ENCODE measurements at places on chromosomes 5 and 9.

DNA sequence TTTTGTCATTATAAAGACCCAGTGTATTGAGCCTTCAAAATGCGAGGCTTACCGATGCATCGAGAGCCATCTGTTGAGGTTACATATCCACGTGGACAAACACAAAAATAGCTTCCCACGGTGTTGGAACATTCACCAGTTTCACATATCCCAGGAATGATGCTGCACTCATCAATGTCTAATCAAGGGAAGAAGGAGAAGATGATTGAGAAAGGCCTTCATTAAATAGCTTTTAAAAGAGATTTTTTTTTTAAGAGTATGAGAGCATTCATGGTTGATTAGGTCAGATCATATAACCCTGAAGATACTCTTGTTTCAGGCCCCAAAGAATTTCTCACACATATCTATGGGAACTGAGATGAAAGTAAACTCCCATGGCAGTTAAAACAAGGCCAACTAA lies 129.4 kb downstream of the FBN2 start:
- DNase-seq = no peak

GRCh38 chr9:96171728-96172127 lies 130.2 kb downstream of the HSD17B3 start:
- DNase-seq = no peak

- DNase-seq = no peak
Measured at GRCh38 chr9:134611046-134611445, 30.6 kb upstream of the COL5A1 start.

DNA sequence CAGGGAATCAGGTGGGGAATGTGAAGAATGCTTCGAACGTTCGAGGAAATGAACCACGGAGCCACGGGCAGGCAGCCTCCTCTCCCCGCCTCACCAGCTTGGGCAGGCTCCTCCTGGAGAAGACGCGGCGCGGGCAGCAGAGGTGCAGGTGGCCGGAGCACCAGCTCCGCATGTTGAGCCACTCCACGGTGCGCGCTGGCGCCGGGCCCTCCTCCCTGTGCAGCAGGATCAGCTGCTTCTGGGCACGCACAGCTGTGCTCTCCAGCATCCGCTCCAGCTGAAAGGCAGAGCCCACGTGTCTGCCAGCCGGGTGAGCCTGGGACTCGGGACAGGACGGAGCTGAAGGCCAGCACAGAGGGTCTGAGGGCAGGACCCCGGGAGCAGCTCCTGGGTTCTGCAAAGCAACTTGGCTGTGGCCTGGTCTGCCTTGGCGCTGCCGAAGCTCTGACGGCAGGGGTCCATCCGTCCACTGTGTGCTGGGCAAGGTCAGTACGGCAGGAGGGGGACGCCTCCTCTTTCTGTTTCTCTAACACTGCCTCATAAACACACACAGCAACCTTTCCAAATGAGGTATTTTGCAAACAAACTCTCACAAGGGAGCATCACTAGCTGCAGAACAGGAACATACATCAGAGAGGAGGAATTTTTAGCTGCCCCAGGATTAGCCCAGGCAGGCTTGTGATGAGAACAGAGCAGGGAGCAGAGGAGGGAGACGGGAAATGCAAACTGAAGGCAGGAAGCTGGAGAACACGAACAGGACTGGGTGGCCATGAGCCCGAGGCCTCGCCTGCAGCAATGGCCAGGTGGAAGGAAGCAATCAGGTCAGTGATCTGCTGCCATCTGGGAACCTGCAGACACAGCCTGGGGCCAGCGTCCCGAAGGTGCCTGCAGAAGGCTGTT lies 20.1 kb upstream of the NSMF start:
- no peak for DNase-seq

- DNase-seq = no peak
Measured at GRCh38 chr9:35490910-35491465, 1.1 kb downstream of the RUSC2 start.

DNA sequence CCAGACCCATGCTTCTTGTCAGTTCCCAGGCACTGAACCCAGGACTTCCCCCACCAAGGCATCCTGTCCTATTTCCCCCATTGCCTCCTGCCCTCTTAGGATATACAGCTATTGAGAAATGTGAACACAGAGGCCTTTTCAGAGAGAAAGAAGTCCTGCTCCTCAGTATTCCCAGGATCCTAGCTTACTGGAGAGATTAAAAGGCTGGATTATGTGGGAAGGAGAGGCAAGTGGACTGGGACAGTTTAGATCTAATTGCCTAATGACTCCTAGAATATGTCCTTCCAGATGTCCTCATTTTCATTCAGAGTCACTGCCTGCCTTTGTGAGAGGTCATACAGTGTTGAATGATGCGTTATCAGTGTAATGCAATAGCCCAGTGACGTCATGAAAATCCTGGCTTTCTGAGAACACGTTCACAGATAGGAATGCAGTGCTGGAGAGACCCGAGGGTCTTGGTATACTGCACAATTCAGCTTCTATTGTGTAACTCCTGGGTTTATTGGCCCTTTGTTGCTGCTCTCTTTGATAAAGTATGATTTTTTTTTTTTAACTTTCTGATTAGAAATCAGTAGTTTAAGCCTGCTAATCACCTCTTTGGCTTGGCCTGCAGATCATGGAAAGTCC lies 26.2 kb downstream of the WWC1 start:
- peak; percentile 98 for DNase-seq

GRCh38 chr5:161546470-161547301 lies at the start of gene GABRB2:
GABRB2 (minus strand) TSS chr5:161546725; CDS start chr5:161546643, 82 bp downstream.
- DNase-seq = peak; percentile 24

GRCh38 chr5:137714494-137714893 lies 21.4 kb downstream of the KLHL3 start:
- DNase-seq = no peak

DNA sequence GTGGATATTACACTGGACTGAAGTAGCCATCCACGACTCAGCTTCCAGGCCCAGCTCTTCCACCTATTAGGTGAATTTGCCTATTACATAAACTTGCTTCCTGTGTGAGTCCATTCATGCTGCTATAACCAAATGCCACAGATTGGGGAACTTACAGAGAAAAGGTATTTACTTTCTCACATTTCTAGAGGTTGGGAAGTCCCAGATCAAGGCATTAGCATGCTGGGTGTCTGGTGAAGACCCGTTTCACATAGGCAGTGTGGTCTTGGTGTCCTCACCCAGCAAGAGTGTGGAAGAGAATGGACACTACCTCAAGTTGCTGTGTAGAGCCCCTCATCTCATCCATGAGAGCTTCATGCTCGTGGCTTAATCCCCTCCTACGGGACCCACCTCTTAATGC lies 282.6 kb downstream of the IRX1 start:
- no peak for DNase-seq

GRCh38 chr9:138118601-138119071 lies 241.1 kb downstream of the CACNA1B start:
- no peak for DNase-seq

DNA sequence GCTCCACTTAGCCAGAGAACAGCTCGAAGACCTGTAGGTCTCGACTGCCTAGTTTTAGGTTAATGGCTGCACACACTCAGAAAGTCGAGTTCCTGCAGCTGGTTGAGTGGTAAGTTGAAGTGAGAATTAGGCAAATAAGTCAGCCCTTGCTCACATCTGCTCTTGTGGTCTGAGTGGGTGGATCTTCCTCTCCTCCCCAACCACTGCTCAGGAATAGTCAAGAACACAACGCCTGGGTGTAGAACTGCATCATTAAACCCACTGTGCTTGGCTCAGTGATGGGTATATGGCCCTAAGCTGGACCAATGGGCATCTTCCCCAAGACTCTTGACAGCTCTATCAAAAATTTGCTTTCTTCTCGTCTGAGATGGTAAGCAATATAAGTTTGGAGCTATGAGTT lies 20.9 kb upstream of the ADAM19 start:
- no peak for DNase-seq

DNA sequence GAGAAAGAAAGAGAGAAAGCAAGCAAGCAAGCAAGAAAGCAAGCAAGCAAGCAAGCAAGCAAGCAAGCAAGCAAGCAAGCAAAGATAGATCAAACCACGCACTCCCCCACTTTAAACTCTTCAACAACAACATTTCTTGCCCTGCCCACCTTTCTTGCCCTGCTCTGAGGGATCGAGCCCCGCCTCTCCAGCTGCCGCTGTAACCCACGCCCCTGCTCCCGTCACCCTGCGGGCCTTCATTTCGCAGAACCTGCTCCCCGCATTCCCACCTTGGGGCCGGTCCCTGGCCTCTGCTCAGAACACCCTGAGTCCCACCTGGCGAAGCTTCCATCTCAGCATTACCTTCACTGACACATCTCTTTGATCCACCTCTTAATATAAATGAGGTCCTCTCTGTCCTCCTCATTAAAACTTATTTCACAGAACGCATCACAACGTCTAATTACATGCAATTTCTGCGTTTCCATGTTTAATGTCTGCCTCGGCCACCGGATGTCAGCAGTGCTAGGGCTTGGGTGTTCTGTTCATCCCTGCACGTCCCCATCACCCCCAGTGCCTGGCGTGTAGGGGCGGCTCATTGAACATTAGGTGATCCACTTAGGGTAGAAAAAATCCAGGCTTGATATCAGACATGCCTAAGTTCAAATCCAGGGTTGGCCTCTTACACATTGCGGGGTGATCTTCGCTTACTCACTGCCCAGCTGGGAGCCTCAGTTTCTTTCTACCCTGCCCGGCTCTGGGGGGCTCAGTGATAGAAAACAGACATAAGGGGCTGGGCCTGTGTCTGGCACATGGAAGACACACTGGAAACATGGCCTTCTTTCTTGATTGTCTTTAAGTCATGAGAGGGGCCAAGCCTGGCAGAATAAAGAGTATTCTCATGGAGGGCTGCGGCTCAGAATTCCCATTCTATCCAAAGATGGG lies 187.6 kb downstream of the DAB2IP start:
- no peak for DNase-seq

DNA sequence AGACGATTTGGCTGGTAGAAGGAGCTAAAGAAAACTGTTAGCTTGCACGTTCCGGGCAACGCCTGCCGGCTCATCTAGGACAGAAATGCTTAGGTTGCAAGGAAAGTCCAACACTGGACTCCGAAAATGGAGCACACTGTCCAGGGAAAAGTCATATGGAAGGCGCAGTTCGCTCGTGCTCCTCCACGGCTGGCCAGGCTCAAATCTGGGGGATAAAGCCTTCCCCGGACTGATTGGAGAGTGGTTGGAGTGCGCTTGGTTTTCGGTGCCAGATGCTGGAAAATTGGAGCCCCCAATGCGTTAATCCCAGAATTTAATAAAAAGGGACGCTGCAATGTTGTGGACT lies 955 bp downstream of the CDH6 start:
- no peak for DNase-seq

DNA sequence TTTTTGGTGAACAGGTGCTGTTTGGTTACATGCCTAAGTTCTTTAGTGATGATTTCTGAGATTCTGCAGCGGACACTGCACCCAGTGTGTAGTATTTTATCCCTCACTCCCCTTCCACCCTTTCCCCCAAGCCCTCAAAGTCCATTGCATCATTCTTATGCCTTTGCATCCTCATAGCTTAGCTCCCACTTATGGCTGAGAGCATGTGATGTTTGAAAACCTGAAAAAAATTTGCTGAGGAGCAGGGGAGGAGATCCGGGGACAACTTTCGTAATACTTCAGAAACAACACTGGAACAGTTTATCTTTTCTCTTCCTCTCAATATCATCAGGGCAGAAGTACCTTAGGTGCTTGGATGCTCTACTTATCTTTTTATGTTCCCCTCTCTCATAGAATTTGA lies 226.4 kb downstream of the ADAMTS6 start:
- DNase-seq = no peak

- DNase-seq = no peak
Measured at GRCh38 chr9:125854553-125855275, 107.5 kb downstream of the PBX3 start.

- DNase-seq = no peak
Measured at GRCh38 chr9:4741365-4742089, 525 bp upstream of the AK3 start.

GRCh38 chr5:150189728-150190502 lies at the start of gene SLC6A7:
SLC6A7 (plus strand) TSS chr5:150190062; CDS start chr5:150190328, 266 bp downstream.
- DNase-seq = no peak

DNA sequence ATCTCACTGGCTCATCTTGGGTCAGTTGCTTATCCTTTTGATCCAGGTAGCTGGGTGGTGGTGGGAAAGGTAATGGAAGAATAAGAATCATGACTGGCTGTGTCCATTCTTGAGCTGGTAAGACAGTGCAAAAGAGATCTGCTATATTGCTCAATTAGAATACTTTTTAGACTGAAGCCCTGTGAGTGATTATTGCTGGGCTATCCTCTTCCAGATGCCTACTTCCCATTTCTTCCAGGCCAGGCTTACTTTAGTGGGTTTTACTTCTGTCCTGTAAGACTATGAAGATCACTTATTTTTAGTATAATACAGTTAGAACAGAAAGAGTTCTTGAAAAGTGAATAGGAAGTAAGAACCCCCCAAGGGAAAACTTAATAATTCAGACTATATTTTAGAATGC lies 7.2 kb downstream of the MARCHF6 start:
- DNase-seq = no peak

- peak; percentile 85 for DNase-seq
Measured at GRCh38 chr5:21806943-21807342, 1046.2 kb downstream of the CDH12 start.

DNA sequence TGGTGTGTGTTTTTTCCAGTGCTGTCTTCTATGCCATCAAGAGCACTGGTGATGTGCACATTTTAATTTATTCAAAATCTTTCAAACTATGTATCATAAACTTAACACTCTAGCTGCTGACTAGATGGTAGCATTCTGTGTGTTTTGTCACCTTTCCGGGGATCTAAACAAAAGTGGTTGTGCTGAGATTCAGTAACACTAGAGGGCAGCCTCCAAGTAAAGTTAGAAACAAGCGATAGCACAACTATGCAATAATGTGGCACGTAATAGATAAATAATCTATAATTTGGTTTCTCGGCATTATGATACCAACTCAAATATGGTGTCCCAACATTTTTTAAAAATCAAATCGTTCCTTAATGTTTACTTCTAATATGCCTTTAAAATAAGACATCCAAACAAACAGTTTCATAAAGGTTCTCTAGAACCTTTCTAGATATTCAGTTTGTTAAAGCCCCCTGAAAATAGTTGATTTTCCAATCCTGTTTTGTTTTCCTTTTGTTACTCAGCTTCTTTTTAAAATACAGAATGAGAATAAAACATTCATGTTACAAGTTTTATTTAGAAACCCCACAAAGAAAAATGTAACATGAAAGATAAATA lies 16.9 kb downstream of the SEMA6A start:
- DNase-seq = no peak

DNA sequence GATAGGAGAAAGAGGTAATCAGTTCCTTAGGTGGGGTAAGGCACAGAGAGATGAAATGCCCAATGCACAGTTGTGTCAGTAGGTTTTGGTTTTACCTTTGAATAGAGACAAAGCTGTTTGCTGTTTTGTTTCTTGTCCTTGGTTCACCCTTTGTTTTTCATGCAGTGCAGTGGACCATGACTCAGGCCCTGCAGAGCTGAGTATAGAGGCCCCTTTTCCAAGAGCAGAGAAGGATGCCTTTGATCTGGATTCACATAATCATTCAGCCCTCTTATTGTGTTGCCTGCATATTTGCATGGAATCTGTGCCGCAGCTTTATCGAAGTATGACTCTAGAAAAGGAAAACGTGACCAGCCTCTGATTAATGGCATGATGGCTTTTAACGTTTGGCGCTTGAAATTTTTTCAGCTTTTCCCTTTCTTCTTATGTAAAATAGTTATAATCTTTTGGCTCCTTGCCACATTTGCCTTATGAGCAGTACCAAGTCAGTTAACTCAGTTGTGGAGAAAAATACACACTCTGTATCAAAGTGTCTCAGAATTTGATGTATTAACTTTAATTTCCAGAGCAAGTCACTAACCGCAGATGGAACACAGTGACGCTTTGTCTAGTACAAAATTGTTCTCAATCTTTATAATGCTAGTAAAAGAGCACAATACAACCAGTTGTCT lies 197.6 kb downstream of the KDM4C start:
- DNase-seq = peak; percentile 69

All from fibroblast of skin of abdomen (primary cell).